ENCODE measurements at places on chromosomes 12 and 14.

- peak; percentile 22 for DNase-seq
Measured at GRCh38 chr12:132872975-132873421, 14.4 kb downstream of the CHFR start.

DNA sequence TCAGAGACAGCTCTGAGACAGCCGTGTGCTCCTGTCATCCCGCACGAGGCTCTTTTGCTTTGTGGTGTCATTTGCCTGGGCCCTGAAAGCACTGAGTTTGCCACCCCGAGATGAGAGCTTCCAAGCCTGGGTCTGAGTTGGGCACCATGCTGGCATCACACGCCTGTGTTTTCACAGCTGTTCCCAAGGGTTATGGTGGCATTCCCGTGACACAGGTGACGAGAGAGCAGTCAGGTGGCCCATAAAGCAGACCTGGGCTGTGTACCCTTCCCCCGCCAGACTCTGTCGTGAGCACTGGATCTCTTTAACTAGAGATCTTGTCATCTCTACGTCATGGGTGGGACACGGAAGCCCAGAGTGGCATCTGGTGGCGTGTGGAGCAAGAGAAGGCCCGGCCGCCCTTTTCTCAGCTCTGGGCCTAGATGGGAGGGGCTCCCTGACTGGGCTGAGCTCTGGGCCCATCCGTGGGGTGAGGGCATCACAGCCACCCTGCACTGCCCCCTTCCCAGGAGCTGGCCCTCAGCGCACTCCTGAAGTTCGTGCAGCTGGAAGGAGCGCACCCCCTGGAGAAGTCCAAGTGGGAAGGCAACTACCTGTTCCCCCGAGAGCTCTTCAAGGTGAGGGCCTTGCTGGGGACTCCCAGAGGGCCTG, 2.6 kb downstream of the NOC4L start:
- no peak for DNase-seq

GRCh38 chr12:48000878-48001504, 3.3 kb downstream of the COL2A1 start:
- DNase-seq, result no peak

DNA sequence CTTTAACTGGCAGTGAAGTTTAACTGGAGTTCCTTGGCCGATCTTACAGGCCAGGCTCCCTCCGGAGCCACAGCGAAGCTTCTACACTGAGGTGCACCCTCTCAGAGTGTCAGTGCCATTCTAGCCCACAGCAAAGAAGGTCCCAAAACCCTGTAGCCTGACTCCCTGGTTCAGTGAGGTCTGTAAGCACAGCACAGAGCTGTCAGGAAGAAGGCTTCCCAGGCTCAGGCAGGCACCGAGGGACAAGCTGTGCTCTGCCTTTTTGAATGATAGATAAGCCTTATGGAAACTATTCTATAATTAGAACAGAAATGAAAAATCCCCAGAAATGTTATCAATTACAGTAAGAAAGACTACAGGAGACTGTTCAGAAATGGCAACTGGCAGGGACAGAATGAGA, 40.2 kb downstream of the MOK start:
- no peak for DNase-seq

GRCh38 chr12:109736552-109737108, 23.0 kb downstream of the FAM222A start:
- DNase-seq, result peak; percentile 21

Measured in activated CD4-positive, alpha-beta T cell treated with anti-CD3 and anti-CD28 coated beads, Interleukin-2, Interleukin-4, amounts not matched to agents 100 ng/mL and 50 ng/mL, durations not matched to agents 16 hours and 8 hours (primary cell).